ENCODE measurements at places on chromosomes 5 and 9.
A peak's percentile ranks its signal among the peaks of the same experiment; 100 is the strongest.

- DNase-seq = no peak
Measured at GRCh38 chr5:60516688-60517087, 183.3 kb downstream of the DEPDC1B start.

- DNase-seq = no peak
Measured at GRCh38 chr9:110545705-110546104, 33.8 kb downstream of the SVEP1 start.

DNA sequence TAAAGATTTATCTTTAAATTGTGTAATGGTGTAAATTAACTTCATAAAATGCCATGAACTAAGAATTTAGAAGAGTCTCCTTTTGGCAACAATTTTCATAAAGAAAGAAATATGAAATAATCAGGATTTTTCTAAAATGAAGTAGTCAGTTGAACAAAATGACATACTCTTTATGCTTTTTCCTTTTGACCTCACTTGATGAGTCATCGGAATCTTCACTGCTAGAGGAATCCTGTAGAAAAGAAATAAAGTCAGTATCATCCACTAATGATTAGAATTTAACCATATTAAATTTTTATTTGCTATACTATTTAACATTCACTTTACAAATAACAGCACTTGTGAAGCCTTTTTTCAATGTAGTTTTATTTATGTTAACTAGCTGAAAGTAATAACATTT lies 26.1 kb downstream of the CHD1 start:
- DNase-seq = no peak

- DNase-seq = no peak
Measured at GRCh38 chr5:10583663-10584572, 20.0 kb downstream of the ANKRD33B start.

DNA sequence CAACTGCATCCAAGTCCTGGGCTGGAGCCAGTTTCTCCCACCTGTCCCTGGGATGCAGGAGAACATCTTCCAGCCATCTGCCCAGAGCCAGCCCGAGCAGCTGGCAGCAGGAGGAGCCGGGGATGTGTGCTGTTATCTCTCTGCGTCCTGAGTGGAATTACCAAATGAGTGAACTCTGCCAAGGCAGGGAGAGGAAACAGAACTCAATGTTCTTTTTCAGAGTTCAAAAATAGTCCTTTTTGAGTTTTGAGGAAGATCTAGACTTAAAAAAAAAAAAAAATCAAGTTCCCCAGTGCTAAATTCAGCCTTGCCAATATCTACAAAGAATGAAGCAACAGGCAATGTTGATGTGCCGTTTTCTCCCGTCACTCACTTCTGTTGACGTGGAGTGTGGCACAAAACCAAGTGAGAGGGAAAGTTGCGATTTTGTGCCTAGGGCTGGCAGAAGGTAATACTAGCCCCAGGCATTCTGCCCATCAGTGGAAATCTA lies 56.2 kb downstream of the TMOD1 start:
- DNase-seq = peak; percentile 71

DNA sequence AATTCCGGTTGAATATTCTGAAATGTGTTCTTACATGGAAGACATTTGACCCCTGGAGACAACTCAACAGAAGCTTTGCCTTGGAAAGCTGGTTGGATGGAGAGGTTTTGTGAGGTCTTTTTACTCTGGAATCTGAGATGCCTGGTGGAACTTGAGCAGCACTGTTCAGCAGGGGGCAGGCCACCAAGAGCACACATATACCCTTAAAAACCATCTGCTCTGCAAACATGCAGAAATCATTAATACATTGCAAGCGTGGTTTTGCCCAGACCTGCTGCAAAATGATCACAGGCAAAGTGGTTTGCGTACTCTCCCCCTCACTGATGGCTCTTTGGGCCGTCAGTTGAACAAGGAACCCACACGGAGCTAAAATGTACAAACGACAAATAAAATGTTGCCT lies 32.8 kb upstream of the DAP start:
- DNase-seq = no peak

DNA sequence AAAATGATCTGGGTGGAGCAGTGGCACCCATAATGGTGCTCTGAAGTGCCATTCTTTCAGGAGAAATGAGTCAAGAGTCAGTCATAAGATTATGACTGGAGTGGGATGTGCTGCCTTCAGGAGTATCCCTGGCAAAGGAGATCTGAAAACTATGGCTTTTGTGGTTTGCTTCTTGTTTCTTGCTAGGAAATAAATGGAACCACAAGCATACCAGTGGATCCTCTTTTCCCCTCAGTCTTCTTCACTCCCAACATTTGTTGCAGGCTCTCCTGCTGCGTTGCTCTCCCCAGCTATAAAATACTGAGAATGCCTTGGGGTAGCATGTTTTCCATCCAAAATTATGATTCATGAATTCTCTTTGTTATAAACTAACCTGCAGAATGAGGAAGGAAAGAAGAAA lies 199.1 kb downstream of the NNT start:
- DNase-seq = no peak

- no peak for DNase-seq
Measured at GRCh38 chr9:110115341-110115820, 92.6 kb downstream of the C9orf152 start.

GRCh38 chr9:136238342-136238732 lies 7.3 kb downstream of the QSOX2 start:
- DNase-seq = no peak

- no peak for DNase-seq
Measured at GRCh38 chr5:36377192-36377591, 75.5 kb upstream of the RANBP3L start.

DNA sequence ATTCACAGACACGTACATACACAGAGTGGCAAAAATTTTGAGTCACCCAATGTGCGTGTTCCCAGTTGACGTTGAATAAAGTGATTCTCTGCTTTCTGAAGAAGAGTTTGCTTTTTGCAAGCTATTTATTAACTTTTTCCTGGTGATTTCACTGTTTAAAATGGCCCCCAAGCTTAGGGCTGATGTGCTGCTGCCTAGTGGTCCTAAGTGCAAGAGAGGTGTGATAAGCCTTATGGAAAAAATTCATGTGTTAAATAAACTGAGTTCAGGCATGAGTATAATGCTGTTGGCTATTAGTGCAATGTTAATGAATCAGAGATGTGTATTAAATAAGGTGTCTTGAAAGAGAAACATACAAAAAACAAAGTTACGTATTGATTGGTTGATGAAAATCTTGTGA lies 16.9 kb downstream of the CSNK1G3 start:
- no peak for DNase-seq

All from pancreas (tissue), 10 donors.